ENCODE measurements at places on chromosomes 5 and 9.

GRCh38 chr9:13688223-13688989 lies 408.9 kb upstream of the MPDZ start:
- no peak for DNase-seq

GRCh38 chr9:76591256-76591950 lies 132.4 kb downstream of the GCNT1 start:
- no peak for DNase-seq

GRCh38 chr9:125561509-125562148 lies 145.4 kb downstream of the MAPKAP1 start:
- no peak for DNase-seq

DNA sequence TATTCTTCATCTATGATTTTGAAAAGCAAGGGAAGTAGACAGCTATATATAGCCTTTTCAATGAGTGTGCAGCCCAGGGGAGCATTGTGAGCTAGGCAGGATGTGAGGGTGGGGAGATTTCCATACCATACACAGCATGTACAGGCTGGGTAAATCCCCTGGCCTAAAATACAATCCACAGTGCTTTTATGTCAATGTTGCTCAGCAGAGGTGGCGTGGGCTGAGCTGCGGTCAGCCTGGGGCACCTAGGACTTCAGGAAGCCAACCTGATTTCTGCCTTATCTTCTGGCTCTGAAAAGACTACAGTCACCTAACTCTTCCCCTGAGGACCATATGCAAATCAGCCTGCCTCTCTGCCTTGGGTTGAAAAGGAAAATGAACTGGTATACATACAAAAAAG lies 6.3 kb upstream of the GARIN3 start:
- peak; percentile 92 for DNase-seq

DNA sequence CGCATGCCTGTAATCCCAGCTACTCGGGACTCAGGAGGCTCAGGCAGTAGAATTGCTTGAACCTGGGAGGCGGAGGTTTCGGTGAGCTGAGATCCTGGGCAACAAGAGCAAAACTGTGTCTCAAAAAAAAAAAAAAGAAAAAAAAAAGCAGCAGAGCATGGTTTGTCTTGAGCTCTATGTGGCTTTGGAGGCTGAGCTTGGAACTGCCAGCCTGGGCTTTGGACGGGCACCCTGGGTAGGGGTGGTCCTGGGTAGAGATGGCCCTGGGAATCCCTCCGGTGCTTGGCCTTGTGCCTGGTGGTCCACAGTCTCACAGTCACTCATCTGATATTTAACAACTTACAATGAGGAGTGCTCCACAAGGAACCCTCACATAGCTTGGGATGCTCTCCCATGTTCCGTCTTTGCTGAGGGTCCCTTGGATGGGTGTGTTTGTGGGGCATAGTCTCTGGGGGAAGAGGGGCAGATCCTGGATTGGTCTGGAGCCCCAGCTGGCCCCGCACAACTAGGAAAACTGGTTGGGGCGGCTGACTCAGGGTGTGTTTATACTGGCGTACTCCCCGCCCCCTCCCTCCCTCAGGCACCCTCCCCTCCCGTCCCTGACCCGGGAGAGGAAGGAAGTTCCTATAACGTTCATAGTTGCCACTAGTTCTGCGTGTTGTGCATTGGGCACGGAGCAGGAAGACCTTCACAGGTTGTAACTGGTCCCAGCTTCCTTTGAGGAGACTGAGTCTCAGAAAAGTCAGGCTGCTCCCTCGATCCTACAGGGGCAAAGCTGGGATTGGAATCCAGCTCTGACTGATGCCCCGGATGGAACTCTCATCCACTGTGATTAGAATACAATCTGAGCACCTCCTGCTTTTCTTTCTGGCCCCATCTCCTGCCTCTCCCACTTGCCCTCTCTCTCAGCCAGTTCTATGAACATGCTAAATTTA lies 11.2 kb downstream of the IER5L start:
- peak; percentile 37 for DNase-seq

- no peak for DNase-seq
Measured at GRCh38 chr9:105244734-105245028, 230 bp downstream of the SLC44A1 start.

- DNase-seq: no peak
Measured at GRCh38 chr9:69623276-69623675, 48.9 kb downstream of the APBA1 start.

DNA sequence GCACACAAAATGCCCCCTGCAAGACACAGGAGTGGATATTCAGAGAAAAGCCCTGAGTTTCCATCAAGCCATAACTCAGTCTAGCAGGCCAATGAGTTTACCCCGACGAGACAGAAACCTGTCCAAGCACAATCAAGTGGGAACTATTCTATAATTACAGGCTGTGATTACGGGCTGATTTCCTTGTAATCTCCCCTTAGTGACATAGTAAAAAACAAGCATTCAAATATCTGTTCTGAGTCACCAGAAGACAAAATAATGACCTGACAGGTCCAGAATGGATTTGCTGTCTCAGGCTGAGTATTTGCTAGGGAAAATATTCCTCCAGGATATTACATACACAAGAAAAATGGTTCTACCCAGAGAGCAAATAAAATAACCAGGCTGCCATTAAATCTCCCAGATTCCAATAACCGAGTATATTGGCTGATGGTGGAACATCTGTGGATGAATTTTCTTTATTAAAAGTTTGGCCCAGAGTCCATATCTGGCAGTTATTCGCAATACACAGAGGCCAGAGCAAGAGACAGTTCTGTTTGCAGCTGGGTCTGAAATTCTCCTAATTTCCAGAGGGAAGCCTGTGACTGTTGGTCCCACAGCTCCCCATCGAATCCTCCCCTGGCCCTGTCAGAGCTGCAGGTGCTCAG lies 35.8 kb downstream of the OLFM1 start:
- no peak for DNase-seq
